ENCODE measurements at places on chromosomes 2 and 18. TPM values are rescaled to one million over a fixed set of nuclear protein-coding genes. Genes with fewer than 3 reads are reported as not detected.

GRCh38 chr18:38025433-38026038, 459.9 kb upstream of the CELF4 start:
- DNase-seq = no peak

The CIAO1 gene
- 110 TPM for total RNA-seq

DNA sequence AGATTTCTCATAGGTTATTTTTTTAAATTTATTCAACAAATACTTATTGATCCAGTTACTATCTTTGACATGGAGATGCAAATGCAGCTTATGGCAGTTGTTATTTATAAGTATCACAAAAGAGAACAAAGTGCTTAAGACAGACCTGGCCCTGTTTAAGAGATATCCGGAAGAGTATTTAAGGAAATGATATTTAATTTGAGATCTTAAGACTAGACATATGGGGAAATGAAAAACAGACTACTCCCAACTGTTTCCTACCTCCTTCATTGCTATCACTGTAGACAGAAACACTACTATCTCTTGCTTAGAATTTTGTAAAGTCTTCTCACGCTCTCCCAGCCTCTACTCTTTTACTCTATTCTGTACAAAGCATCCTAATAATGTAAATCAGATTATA, 36.0 kb downstream of the RPRD1A start:
- no peak for DNase-seq

GRCh38 chr2:38775097-38775920, 2.7 kb upstream of the GEMIN6 start:
- DNase-seq = no peak

The AFF3 gene
- 5.8 TPM for total RNA-seq

GRCh38 chr18:63316612-63317555, 2.7 kb downstream of the BCL2 start:
- DNase-seq = no peak

DNA sequence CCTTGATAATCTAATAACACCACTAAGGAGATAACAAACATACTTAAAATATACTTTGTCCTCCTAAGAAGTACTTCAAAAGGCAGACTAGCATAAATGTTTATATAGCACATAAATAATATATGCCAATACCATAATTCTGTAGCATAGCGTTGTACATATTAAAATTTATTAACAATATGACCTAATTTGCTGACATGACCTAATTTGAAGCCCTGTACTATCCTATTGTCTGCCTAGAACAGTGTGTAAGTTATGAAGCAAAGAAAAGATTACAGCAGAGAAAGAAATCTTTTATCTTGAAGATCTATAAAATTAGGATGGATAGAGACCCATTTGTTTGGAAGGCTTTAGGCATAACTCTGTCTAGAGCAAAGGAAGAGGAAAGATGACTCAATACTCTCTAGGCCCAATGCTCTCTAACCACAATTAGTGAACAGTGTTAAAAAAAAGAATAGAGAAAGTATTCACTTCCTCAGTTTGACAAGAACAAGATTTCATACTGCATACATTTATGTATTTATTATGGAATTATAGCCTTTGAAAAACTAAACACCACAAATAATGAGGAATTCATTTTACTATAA, 231.3 kb downstream of the ZRANB3 start:
- DNase-seq = peak; percentile 4

- DNase-seq = no peak
These were observed 18.1 kb downstream of the CYP1B1 start for GRCh38 chr2:38057651-38058410.

DNA sequence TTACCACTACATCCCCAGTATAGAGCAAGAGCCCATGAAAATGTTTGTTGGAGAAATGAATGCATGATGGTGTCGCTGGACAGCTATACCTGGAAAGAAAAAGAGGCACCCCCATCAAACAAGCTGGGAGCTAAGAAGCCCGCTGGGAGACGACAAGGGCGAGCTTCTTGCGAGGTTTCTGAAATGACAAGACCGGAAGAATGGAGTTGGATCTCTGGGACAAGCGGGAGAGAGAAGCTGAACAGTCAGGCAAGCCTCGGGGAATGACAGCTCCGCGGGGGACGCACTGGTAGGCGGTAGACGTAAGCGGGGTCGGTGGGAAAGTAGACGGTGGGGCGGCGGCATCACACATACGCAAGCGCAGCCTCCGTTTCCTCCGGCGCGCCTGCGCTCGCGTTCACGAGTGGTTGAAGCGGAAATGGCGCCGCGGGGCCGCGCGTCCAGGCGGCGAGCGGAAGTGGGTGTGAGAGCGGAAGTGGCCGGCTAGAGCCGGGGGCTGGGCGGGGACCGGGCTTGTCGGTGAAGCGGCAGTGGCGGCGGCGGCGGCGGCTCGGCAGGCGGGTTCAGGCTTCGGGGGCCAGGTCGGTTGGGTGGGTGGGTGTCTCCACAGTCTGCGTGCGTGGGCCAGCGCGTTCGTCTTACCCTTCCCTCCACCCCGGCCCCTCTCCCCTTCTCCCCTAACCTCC, at the start of gene ARPC2:
ARPC2 (plus strand) TSS at position 516 of the 686 bp plus-strand sequence. CDS start 282 bp downstream, outside the sequence.
- DNase-seq = no peak

GRCh38 chr2:75798569-75798968, 87.9 kb upstream of the GCFC2 start:
- DNase-seq = no peak

- no peak for DNase-seq
These were observed 1170.3 kb upstream of the CHAC2 start for GRCh38 chr2:52597346-52597745.

The B4GALT6 gene
- 10.2 TPM for total RNA-seq

The PLGLB2 gene
- total RNA-seq = 0.99 TPM

- no peak for DNase-seq
These were observed 1610.4 kb upstream of the ZEB2 start for GRCh38 chr2:146130290-146130689.

DNA sequence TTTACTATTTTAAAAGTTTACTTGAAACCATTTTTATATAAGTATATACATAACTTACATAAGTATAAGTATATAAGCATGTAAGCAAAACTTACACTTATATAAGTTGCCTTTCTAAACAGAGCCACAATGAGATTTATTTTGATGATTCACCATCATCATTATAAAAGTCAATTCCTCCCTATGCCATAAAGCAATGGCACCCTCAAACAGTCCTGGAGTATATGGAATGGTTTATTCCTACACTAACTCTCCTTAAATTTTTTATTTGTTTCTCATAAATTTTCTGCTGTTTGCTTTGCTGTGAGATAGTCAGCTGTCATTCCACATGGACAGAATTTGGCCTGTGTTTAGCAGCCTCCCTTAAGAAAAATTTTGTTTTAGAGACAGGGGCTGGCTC, 114.2 kb downstream of the NAB1 start:
- no peak for DNase-seq

The SERPINB13 gene
- total RNA-seq = not detected

Data from glomerular endothelial cell (primary cell).